Psoas muscle (tissue), 8 donors: ENCODE measurements at places on chromosomes 12 and 14. TPM values are rescaled to one million over a fixed set of nuclear protein-coding genes. Genes with fewer than 3 reads are reported as not detected.

The CLEC7A gene
- polyA plus RNA-seq, result 0.69 TPM

The CCDC175 gene
- polyA plus RNA-seq, result not detected

The TAS2R43 gene
- not detected for polyA plus RNA-seq

The JPH4 gene
- polyA plus RNA-seq, result 0.01 TPM

The GLS2 gene
- 0.08 TPM for polyA plus RNA-seq

The SERPINA10 gene
- not detected for polyA plus RNA-seq

The PGF gene
- polyA plus RNA-seq, result 2.6 TPM

The FAM181A gene
- polyA plus RNA-seq, result 0.14 TPM
